ENCODE measurements at places on chromosomes 6 and 20. TPM values are rescaled to one million over a fixed set of nuclear protein-coding genes. Genes with fewer than 3 reads are reported as not detected.

The RIN2 gene
- 0.27 TPM for total RNA-seq

The FUT9 gene
- not detected for total RNA-seq

The RPRD1B gene
- total RNA-seq: 48.1 TPM

The CGA gene
- not detected for total RNA-seq

The NOL4L gene
- total RNA-seq: 66.1 TPM

GRCh38 chr20:5402903-5403531 is 86.3 kb upstream of the PROKR2 start:
- DNase-seq: no peak

The RAD21L1 gene
- not detected for total RNA-seq

- DNase-seq: no peak
Measured at GRCh38 chr6:107869871-107870270, 45.8 kb upstream of the SCML4 start.

GRCh38 chr6:24408719-24409410 is 6.1 kb downstream of the MRS2 start:
- DNase-seq: no peak

GRCh38 chr6:15239616-15240364 is 6.1 kb upstream of the JARID2 start:
- no peak for DNase-seq

GRCh38 chr6:38974389-38975151 is 74.0 kb upstream of the GLP1R start:
- DNase-seq: no peak
